ENCODE measurements at places on chromosomes 11 and 22.

- DNase-seq, result no peak
These were observed 64.7 kb downstream of the ELFN2 start for GRCh38 chr22:37362621-37363020.

- no peak for DNase-seq
These were observed 43.8 kb downstream of the NECTIN1 start for GRCh38 chr11:119685111-119685746.

- DNase-seq, result no peak
These were observed 340.2 kb downstream of the TBC1D22A start for GRCh38 chr22:47102648-47103047.

DNA sequence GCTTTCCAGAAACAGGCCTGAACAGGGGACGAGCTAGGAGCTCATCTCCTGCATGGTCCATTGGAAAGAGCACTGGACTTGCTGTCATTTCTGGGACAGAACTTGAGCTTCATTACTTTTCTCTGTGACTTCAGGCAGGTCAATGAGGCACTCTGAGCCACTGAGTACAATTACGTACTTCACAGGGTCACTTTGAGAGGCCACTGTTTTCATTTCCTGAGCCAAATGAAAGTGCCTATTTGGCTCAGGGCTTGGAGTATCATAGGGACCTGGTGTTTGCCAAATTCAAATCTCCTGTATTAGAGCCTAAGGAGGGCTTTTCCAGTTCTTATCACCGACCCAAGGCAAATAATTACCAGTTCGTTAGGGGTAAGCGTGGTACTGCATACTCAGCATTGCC, 319.3 kb downstream of the CADM1 start:
- no peak for DNase-seq

GRCh38 chr11:120432056-120433018, 79.2 kb upstream of the GRIK4 start:
- no peak for DNase-seq

GRCh38 chr22:28123989-28124766, 205.1 kb upstream of the PITPNB start:
- no peak for DNase-seq

GRCh38 chr11:72225411-72225951, 914 bp downstream of the INPPL1 start:
- no peak for DNase-seq

DNA sequence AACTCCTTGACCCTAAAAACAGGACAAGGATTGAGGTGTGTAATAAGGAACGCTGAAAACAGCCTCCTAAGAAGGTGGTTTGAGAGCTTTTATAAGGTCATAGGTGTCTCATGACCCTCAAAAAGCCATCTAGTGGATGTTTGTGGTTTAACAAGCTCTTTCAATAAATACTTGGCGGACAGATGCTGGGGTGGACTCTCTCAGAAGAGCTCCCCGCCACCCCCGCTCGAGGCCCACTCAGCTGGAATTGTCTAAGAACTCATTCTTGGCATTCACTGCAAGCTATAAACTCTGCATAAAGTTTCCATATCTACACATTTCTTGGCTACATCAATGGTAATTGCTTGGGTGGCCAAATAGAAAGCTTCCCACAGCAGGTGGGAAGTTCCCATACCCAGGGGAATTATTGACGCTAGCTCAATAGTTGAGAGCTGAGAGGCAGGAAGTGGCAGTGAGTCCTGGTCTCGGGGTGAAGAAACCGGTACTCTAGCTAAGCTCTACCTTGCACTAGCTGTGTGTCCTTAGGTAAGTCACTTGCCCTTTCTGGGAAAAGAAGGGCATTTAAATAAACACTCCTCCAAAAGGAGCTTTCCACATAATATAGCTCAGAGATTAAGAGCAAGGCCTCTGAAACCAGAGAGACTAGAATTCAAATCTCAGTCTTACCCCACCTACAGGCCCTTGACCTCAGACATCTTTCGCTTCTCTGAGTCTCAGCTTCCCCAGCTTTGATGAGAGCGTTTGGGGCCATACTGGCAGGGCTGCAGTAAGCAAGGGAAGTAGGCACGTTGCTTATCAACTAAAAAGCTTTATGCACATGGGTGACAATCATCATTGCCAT, 6.4 kb downstream of the MS4A15 start:
- no peak for DNase-seq

- DNase-seq, result no peak
These were observed 53.1 kb downstream of the ARRB1 start for GRCh38 chr11:75298191-75298975.

GRCh38 chr11:134518616-134519389, 106.8 kb upstream of the B3GAT1 start:
- DNase-seq, result no peak

DNA sequence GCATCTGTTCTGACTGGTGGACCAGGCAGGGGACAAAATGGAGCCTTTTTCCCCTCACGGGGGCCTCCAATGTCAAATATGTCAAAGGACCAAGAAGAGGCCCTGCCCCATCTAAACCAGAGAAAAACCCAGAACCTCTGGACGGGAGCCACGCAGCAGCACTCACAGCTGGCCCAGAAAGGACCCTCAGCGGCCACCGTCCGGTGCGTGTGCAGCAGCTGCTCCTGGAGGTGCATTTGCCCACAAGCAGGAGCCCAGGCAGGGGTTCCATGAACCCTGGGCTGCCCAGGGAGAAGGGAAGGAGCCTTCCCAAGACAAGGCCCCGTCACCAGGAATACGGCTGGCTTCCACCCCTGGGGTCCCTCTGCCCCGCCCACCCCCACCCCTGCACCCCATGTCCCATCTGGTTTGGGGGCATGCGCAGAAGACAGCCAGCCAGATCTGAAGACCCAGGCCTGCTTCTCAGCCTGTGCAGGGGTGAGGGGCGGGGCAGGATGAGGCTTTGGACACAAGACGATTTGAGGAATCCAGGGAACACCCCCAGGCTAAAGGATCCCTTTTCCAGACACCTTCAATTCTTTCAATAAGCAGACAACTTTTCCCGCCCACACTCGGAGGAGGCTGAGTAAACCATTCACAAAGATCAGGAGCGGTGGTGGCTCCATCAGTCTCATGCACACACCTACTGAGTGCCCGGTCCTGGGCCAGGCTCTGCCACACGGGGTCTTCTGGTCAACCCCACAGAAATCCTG, 423.1 kb downstream of the SHANK2 start:
- no peak for DNase-seq

DNA sequence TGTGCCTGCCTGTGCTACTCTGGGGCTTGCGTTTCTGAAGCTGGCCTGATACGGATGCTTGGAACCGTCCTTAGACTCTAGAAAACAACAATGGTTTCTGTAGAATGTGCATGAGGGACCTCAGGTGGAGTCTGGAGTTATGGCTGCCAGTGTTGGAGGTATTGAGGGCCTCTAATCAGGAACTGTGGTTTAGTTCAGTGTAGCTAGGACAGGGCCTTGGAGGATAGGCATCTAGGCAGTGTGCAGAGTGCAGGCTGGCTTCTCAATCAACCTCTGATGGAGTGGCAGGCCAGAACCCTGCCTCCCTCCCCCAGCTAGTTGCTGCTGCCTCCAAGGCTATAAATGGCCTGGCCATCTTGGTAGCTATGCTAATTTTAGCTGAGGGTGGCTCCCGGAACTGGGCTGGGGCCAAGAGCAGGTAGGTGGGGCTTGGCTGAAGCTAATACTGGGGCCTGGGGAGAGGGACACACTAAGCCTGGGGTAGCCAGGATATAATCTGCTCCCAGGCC, 4.0 kb downstream of the STIM1 start:
- no peak for DNase-seq

- DNase-seq, result no peak
These were observed 18.8 kb upstream of the INCENP start for GRCh38 chr11:62104816-62105653.

GRCh38 chr22:43053176-43053575, 36.0 kb downstream of the TTLL1 start:
- no peak for DNase-seq

- DNase-seq, result no peak
These were observed 13.2 kb upstream of the ADA2 start for GRCh38 chr22:17232406-17232805.

GRCh38 chr22:33793475-33793874, 126.8 kb downstream of the LARGE1 start:
- no peak for DNase-seq

- no peak for DNase-seq
These were observed 30.6 kb downstream of the CYB5R2 start for GRCh38 chr11:7642747-7643146.

GRCh38 chr22:39216143-39216490, 28.7 kb downstream of the PDGFB start:
- DNase-seq, result no peak

All from stimulated activated CD4-positive, alpha-beta T cell treated with anti-CD3 and anti-CD28 coated beads, Interleukin-1b, Interleukin-23, amount 100 ng/mL, for 1 hour (primary cell).